ENCODE measurements at places on chromosomes 16 and 17. TPM values are rescaled to one million over a fixed set of nuclear protein-coding genes. Genes with fewer than 3 reads are reported as not detected.

Gene FAM20A
- 28.8 TPM for total RNA-seq

Gene PRSS21
- total RNA-seq, result not detected

- peaks cover 43% of the 10 kb centered on the region for H3K27me3 ChIP-seq
- no peak for DNase-seq
- H3K4me1 ChIP-seq, result no peaks in the 10 kb centered on the region
- no peak overlapping the region for H3K4me3 ChIP-seq
- H3K36me3 ChIP-seq, result no peaks in the 10 kb centered on the region
These were observed 25.1 kb upstream of the ITGAX start for GRCh38 chr16:31329671-31330552.

Gene MT1M
- 42.9 TPM for total RNA-seq

DNA sequence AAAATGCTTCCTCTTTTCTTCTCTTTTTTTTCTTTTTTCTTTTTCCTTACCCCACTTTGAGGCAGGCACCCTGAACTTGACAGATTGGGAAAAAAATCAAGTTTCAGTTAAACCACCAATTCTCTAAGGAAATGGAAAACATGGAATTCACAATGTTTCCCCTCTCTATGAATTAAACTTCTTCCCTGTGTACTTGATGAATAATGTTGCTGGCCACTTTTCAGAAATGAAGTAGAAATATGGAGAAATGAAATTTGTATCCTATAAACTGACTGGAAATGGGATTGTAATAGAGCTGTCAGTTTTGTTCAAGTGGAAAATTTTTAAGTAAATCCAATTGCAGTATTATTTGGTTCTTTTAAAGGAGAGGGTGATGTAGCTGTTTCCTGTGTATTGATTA, 129.8 kb downstream of the CLEC16A start:
- no peaks in the 10 kb centered on the region for H3K27me3 ChIP-seq
- H3K36me3 ChIP-seq, result no peaks in the 10 kb centered on the region
- DNase-seq, result no peak
- H3K4me3 ChIP-seq, result no peak overlapping the region

DNA sequence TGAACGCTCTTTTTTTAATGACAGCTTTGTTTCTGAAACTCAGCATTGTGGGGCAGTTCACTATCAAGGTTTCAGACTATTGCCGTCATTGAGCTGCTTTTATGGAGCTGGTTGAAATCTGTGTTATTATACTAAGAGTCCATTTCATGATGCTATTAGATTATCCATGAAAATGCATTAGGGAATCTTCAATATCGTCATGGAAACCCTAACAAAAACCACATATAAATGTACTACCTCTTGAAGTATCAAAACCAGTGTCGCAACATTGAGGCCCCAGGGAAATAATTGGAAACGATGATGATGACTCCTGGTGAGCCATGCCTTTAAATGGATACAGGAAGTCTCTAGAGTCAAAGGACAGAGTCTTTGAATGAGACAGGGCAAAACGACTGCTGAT, 231.6 kb upstream of the CPHXL start:
- no peak for DNase-seq
- H3K36me3 ChIP-seq, result no peaks in the 10 kb centered on the region
- no peak overlapping the region for H3K4me3 ChIP-seq
- no peak overlapping the region for H3K27ac ChIP-seq
- H3K4me1 ChIP-seq, result no peaks in the 10 kb centered on the region
- no peaks in the 10 kb centered on the region for H3K27me3 ChIP-seq

- H3K36me3 ChIP-seq, result no peaks in the 10 kb centered on the region
- H3K4me1 ChIP-seq, result peaks cover 17% of the 10 kb centered on the region
- DNase-seq, result peak; percentile 65
- peak overlapping the region; percentile 95 for H3K27ac ChIP-seq
These were observed 27.5 kb downstream of the ZCCHC14 start for GRCh38 chr16:87465306-87465705.

Gene GRAPL
- total RNA-seq, result 0.73 TPM

Gene PYDC1
- not detected for total RNA-seq

Gene CRHR1
- total RNA-seq, result not detected

Gene KCNAB3
- total RNA-seq, result 0.48 TPM

DNA sequence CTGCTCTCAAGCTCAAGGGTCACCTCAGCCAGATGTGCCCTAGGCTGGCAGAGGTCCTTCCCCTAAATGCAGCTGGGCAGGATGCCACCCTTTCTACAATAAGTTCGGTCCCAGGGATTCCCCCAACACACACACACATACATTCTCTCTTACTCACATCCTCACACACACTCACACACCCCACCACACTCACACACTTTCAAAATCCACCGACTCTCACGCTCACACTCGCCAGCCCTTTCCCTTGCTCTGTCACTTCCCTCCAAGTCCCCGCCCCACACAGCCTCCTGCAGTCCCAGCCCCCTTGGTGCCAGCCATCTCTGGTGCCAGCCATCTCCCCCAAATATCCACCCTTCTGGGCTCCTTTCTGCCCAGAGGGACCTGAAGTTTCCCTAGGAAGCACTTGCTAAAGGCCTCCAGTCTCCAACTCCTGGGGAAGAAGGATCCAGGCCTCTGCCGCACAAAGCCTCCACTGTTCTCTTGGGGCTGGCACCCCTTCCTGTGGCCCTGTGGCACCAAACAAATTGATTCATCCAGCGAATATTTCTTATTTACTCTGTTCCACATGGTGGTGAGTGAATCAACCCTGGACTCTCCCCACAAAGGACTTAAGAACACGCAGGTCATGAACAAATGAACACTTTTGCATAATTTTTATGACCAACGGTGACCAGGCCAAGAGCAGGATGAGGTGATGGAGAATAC, 3.8 kb upstream of the USP36 start:
- peaks cover 3% of the 10 kb centered on the region for H3K4me1 ChIP-seq
- H3K4me3 ChIP-seq, result no peak overlapping the region
- H3K27ac ChIP-seq, result no peak overlapping the region
- no peaks in the 10 kb centered on the region for H3K27me3 ChIP-seq

- no peak for DNase-seq
- no peaks in the 10 kb centered on the region for H3K4me1 ChIP-seq
- no peak overlapping the region for H3K27ac ChIP-seq
- peak overlapping the region; percentile 83 for H3K4me3 ChIP-seq
- H3K27me3 ChIP-seq, result no peaks in the 10 kb centered on the region
These were observed 57.2 kb upstream of the CIBAR2 start for GRCh38 chr16:85169333-85170065.

GRCh38 chr17:77957235-77957856, 1.2 kb upstream of the TNRC6C start:
- H3K27ac ChIP-seq, result peak overlapping the region; percentile 98
- H3K4me1 ChIP-seq, result no peaks in the 10 kb centered on the region
- peaks cover 4% of the 10 kb centered on the region for H3K27me3 ChIP-seq
- H3K36me3 ChIP-seq, result no peaks in the 10 kb centered on the region
- peak overlapping the region; percentile 93 for H3K4me3 ChIP-seq

- H3K36me3 ChIP-seq, result no peaks in the 10 kb centered on the region
- peak overlapping the region; percentile 5 for H3K4me3 ChIP-seq
- peaks cover 3% of the 10 kb centered on the region for H3K27me3 ChIP-seq
- peak; percentile 69 for DNase-seq
These were observed 3.5 kb upstream of the PKMYT1 start for GRCh38 chr16:2983706-2984136.

- no peak for DNase-seq
- no peaks in the 10 kb centered on the region for H3K27me3 ChIP-seq
- H3K27ac ChIP-seq, result no peak overlapping the region
- H3K4me1 ChIP-seq, result no peaks in the 10 kb centered on the region
- H3K36me3 ChIP-seq, result no peaks in the 10 kb centered on the region
These were observed 16.3 kb downstream of the ERAL1 start for GRCh38 chr17:28871056-28871579.

DNA sequence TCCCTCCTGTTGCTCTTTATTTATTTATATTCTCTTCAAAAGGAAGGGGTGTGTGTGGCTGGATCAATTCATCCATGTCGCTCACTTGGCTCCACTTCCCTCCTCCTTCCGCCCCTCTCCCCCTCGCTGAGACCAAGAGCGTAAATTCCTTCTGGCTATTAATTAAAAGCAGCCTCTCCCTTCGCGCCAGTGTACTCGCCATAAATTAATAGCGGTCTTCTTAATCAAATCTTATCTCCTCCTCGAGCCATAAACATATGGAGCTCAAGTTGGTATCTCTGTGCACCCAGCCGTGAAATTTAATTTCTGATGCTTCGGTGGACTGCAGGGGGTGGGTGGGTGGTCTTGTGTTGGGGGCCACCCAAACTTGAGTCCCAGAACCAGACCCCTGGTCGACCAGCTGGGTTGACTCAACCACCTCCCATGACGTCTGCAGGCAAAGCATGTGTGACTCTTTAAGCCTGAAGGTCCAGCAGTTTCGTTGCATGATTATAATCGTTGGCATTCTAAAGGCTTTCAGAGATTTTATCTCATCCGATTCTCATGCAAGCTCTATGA, 57.9 kb downstream of the SDK2 start:
- no peaks in the 10 kb centered on the region for H3K36me3 ChIP-seq
- DNase-seq, result no peak
- H3K4me3 ChIP-seq, result no peak overlapping the region
- H3K27ac ChIP-seq, result no peak overlapping the region
- H3K27me3 ChIP-seq, result no peaks in the 10 kb centered on the region
- no peaks in the 10 kb centered on the region for H3K4me1 ChIP-seq

GRCh38 chr17:66950886-66951604, 13.5 kb upstream of the CACNG4 start:
- H3K27ac ChIP-seq, result peak overlapping the region; percentile 94
- DNase-seq, result no peak
- no peak overlapping the region for H3K4me3 ChIP-seq
- H3K27me3 ChIP-seq, result no peaks in the 10 kb centered on the region

Gene SYNGR3
- total RNA-seq, result 0.64 TPM

Gene AXIN1
- total RNA-seq, result 22.6 TPM

DNA sequence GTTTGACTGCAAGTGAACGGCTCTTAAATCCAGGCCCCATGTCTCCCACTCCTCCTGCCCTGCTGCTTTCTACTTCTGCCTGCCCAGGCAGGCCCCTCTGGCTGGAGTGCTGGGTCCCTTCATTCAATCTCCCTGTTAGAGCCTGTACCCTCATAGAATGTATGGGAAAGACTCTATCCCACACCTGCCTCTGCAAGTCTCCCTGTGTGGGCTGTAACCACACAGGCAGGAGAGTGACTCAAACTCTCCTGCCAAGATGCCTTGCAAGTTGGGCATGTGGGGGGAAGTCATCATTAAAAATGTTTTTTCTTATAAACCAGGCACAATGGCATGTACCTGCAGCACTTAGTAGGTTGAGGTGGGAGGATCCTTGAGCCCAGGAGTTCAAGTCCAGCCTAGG, 77.5 kb downstream of the PLXDC1 start:
- no peaks in the 10 kb centered on the region for H3K27me3 ChIP-seq
- no peak overlapping the region for H3K27ac ChIP-seq

GRCh38 chr17:74031316-74032090, 172.0 kb upstream of the RPL38 start:
- no peaks in the 10 kb centered on the region for H3K27me3 ChIP-seq
- no peaks in the 10 kb centered on the region for H3K36me3 ChIP-seq
- no peak for DNase-seq
- H3K27ac ChIP-seq, result no peak overlapping the region
- no peak overlapping the region for H3K4me3 ChIP-seq

DNA sequence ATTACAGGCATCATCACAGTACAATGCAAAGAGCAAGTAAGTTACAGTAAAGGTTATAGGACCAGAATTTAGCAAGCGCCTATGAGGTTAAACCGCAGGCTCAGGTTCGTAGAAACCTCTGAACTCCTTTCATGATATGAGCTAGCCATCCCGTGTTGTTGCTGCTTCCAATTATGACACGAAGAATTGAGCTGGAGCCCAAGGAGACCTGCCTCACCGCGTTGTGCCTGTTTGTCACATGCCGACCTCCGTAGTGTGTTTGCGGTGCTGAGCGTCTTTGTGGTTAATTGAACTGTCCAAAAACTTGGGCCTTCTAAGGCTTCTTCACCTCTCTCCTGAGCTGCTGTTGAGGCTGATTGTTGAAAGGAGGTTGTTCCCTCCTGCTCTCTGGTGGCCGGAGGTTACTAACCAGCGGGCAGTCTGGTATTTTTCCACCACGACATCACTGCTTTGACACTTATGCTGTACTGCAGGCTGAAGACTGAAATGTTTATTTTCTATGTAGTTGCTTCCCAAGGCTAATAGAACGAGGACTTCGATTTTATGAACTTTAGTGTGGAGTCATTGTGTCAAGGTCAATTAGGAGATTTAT, 67.5 kb downstream of the SEC14L1 start:
- peaks cover 27% of the 10 kb centered on the region for H3K36me3 ChIP-seq
- H3K27me3 ChIP-seq, result no peaks in the 10 kb centered on the region
- H3K4me3 ChIP-seq, result no peak overlapping the region

DNA sequence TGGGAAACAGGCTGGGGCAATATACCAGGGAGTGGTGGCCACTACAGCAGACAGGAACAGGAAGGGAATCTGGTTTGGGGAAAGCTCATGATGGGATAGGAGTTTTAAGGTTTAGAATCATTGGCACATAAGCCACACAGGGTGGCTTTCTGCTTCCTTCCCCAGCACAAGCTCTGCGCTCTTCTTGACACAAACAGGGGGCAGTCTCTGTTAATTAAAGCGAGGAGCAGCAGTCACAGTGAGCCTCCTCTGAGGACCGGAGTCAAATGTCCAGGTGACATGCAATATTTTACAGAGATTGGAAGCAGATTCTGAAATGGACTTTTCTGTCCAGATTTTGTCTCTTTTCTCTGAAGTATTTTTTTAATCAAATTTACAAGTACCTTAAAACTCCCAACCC, 2.8 kb upstream of the SHISA9 start:
- DNase-seq, result no peak
- no peaks in the 10 kb centered on the region for H3K36me3 ChIP-seq
- H3K27ac ChIP-seq, result no peak overlapping the region
- no peak overlapping the region for H3K4me3 ChIP-seq
- peaks cover 44% of the 10 kb centered on the region for H3K27me3 ChIP-seq
- peaks cover 6% of the 10 kb centered on the region for H3K4me1 ChIP-seq

DNA sequence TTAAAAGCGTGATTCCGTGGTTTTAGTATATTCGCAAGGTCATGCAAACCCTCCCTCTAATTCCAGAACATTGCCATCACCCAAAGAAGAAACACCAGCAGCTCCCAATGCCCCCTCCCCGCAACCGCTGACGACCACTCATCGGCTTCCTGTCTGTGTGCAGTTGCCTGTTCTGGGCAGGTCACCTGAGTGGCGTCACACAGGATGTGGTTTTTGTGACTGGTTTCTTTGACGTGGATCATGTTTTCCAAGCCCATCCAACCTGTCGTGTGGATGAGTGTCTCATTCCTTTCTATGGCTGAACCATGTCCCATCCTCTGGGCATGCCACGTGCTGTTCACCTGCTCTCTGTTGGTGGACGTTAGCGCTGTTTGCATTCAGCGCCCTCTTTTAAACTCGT, 8.2 kb upstream of the ATP2C2 start:
- no peaks in the 10 kb centered on the region for H3K27me3 ChIP-seq
- H3K4me3 ChIP-seq, result no peak overlapping the region
- no peaks in the 10 kb centered on the region for H3K36me3 ChIP-seq

- no peaks in the 10 kb centered on the region for H3K36me3 ChIP-seq
- H3K27ac ChIP-seq, result no peak overlapping the region
- H3K4me1 ChIP-seq, result no peaks in the 10 kb centered on the region
- no peak overlapping the region for H3K4me3 ChIP-seq
- no peaks in the 10 kb centered on the region for H3K27me3 ChIP-seq
- DNase-seq, result no peak
These were observed 17.5 kb downstream of the USP6 start for GRCh38 chr17:5133311-5133710.
